ENCODE measurements at places on chromosomes 2 and 18.

GRCh38 chr2:64987001-64987955 is 1.9 kb upstream of the SLC1A4 start:
- DNase-seq, result no peak

- DNase-seq, result no peak
Observed at GRCh38 chr18:40058811-40059570, 1896.0 kb upstream of the PIK3C3 start.

- DNase-seq, result no peak
Observed at GRCh38 chr18:57803103-57803969, at the start of gene ATP8B1. Gene ATP8B1, minus strand, starts transcription at chr18:57803315. Its CDS starts 71,508 bp downstream, at chr18:57731807.

- DNase-seq, result no peak
Observed at GRCh38 chr2:62831729-62832128, 126.2 kb downstream of the EHBP1 start.

DNA sequence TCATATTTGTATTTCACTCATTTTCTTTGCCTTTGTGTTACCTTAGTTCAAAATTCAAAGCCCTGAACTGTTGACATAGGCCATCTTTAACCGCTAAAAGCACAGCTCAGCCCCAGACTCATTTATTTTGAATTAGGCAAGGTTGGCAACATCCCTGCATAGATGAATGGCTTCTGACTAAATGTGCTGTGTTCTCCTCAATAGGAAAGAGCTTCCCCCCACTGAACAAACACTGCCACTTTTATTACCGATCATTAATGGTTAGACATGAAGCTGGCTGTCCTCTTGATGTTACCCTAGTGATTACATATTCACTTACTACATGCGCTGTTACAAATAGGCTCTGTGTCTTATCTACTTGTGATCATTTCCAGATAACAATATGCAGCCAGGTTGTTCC is 170.7 kb downstream of the ADCYAP1 start:
- no peak for DNase-seq

DNA sequence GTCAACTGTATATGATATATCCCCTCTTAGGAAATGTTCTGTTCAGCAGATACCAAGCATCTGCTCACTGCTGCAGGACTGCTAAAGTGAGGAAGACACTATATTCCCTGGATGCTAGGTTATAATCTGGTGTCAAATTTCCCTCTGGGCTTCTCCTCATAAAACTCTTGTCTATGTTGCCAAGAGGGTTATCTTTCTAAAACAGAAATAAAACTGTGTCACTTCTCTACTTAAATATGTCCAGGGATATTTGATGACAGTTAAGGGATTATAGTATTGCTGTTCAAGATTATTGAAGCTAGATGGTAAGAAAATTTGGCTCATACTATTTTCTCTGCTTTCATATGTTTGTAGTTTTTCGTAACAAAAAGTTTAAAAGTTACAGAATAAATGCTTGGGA is 30.5 kb upstream of the SNRNP27 start:
- DNase-seq, result no peak

GRCh38 chr2:177326005-177326404 is 61.5 kb upstream of the NFE2L2 start:
- no peak for DNase-seq

DNA sequence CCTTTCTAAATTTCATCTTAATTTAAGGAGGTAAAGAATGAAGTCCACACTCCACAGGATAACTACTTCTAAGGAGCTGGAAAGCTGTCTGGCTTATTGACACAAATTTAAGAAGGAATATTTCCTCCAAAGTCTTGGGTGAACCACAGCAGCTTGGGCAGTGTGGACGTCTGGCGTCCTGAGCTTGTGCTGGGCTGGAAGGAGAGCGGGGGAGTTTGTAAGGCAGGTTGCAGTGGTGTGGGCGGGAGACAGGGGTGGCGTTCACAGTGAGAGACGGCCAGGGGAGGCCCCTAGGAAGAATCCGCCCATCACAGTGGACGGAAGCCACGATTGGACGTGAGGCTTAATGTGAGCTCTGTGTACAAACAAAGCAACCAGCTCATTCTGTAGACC is 25.7 kb downstream of the ADI1 start:
- DNase-seq, result no peak

GRCh38 chr2:38528008-38528442 is 74.7 kb downstream of the HNRNPLL start:
- no peak for DNase-seq

- DNase-seq, result no peak
Observed at GRCh38 chr2:3066831-3067230, 310.8 kb downstream of the EIPR1 start.

- no peak for DNase-seq
Observed at GRCh38 chr18:77061946-77062517, 70.6 kb downstream of the MBP start.

- DNase-seq, result no peak
Observed at GRCh38 chr2:159773426-159773825, 24.6 kb downstream of the CD302 start.

DNA sequence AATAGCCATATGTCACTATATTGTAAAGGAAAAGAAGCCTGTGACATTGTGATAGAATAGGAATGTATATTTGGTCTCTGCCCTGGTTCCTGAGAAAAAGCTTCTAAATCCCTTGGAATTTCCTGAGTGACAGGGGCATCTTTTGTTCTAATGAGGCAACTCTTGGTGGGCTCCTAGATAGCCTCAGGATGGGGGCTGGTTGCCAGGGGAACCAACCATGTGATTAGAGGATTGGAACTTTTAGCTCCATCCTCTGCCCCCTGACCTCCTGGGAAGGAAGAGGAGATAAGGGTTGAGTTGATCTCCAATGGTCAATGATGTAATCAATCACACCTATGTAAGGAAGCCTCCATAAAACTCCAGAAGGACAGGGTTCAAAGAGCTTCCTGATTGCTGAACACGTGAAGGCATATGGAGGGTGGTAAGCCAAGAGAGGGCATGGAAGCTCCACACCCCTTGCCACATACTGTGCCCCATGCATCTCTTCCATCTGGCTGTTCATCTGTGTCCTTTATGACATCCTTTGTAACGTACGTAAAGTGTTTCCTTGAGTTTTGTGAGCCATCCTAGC is 2.9 kb upstream of the ME2 start:
- DNase-seq, result no peak

DNA sequence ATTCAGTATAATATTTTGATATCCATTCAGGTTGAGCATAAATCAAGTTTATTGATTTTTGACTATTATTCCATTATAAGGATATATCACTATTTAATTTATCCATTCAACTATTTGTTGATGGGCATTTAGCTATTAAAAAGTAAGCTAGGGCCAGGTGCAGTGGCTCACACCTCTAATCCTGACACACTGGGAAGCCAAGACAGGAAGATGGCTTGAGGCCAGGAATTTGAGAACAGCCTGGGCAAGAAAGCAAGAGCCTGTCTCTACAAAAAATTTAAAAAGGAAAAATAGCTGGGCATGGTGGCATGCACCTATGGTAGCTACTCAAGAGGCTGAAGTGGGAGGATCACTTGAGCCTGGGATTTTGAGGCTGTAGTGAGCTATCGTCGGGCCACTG is 183.5 kb downstream of the HNMT start:
- no peak for DNase-seq

- no peak for DNase-seq
Observed at GRCh38 chr2:80291656-80292055, 12.9 kb downstream of the LRRTM1 start.

- DNase-seq, result no peak
Observed at GRCh38 chr2:173612354-173612753, 257.7 kb downstream of the CDCA7 start.

GRCh38 chr2:122263746-122264145 is 508.3 kb downstream of the TSN start:
- no peak for DNase-seq

DNA sequence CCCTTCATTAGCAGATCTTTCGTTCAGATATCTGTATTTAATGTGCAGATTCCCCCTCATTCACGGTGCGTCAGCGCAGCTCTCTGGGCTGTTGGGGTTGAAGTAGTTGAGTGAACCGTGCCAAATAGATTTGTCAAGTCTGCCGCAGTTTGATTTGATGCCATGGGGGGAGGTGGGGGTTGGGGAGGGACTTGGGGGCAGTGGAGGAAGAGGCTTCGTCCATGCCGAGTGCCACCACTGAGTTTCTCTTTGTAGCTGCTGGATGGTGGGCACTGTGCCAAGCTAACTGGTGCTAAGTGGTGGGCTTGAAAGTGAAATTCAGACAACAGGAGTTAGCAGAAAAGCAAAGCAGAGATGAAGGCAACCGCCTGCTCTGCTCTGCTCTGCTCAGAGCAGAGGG is 47.9 kb downstream of the NRP2 start:
- DNase-seq, result no peak

DNA sequence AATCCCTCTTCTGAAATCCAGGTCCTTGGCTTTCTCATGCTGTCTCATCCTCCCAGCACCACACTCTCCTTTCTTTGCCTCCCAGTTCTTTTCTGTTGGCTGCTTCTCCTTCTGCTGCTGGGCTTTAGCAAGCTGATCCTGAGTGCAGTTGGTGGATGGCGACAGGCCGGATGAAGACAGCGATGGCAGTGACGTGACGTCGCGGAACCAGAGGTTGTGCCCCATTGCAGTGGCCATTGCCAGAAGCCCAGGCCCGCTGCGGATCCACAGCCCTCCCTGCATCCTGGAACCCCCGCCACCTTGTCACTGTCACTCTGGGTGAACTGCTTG is 75.2 kb downstream of the EIPR1 start:
- no peak for DNase-seq

DNA sequence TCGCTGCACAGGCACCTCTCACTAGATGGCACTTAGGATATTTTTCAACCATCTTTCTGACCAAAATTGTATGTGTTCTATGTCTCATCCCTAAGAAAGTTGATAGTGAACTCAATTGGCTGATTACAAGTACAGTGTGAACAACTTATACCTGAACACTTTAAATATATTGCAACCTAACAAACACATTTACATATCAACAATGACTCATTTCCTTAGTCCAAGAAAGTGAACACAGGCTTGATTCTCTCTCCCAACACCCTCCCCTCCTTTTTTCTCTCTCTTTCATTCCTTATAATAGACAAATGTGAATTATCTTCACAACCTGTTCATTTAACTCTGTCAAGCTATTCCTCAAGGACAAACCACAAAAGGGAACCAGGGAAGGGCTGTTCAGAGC is 192.0 kb downstream of the SLC8A1 start:
- DNase-seq, result no peak

- DNase-seq, result no peak
Observed at GRCh38 chr18:9930299-9930884, 16.6 kb downstream of the VAPA start.

DNA sequence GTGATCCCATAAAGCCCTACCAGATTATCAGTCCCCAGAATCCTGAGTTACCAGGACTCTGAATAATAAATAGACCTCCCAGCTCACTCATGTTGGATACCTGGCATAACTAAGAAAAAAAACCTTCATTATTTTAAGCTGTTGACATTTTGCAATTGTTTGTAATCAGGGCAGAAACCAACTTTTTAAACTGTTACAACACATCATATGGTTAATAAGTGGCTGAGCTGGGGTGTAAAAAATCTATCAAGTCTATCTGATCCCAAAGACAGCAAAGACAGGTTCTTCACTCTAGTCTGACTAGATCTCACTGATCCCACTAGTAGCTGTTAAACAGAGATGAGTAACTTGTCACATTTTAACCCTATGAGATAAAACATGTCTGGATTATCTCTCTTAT is 370.3 kb downstream of the RIT2 start:
- DNase-seq, result no peak

Data from stimulated activated CD8-positive, alpha-beta memory T cell treated with anti-CD3 and anti-CD28 coated beads, Interleukin-15, amount 100 ng/mL, for 4 hours (primary cell).